ENCODE measurements at places on chromosomes 3 and 15. TPM values are rescaled to one million over a fixed set of nuclear protein-coding genes. Genes with fewer than 3 reads are reported as not detected.

DNA sequence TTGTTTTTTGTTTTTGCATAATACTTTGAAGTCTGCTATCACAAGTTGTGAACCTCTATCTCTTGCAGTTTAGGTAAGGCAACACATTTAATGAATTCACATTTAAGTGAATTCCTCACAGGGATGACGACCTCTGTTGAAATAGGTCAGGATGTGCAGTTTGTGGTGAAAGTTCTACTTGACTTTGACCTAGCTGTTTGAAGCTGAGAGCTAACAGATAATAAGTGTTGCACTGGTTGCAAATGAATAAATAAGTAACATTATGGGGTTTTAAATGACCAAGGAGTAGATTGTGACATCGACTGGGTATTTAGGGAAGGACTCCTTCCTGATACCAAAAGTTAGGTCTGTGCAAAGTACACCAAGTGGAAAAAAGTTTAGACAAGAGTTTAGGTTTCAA, 23.9 kb downstream of the NIT2 start:
- no peak for DNase-seq

- no peak for DNase-seq
Measured at GRCh38 chr3:43768381-43768973, 77.7 kb downstream of the ABHD5 start.

- DNase-seq = no peak
Measured at GRCh38 chr3:81837071-81837593, 75.7 kb upstream of the GBE1 start.

GRCh38 chr3:170746175-170746942, 123.6 kb downstream of the RPL22L1 start:
- no peak for DNase-seq

GRCh38 chr15:95468820-95469219, 861.7 kb upstream of the NR2F2 start:
- DNase-seq = no peak

DNA sequence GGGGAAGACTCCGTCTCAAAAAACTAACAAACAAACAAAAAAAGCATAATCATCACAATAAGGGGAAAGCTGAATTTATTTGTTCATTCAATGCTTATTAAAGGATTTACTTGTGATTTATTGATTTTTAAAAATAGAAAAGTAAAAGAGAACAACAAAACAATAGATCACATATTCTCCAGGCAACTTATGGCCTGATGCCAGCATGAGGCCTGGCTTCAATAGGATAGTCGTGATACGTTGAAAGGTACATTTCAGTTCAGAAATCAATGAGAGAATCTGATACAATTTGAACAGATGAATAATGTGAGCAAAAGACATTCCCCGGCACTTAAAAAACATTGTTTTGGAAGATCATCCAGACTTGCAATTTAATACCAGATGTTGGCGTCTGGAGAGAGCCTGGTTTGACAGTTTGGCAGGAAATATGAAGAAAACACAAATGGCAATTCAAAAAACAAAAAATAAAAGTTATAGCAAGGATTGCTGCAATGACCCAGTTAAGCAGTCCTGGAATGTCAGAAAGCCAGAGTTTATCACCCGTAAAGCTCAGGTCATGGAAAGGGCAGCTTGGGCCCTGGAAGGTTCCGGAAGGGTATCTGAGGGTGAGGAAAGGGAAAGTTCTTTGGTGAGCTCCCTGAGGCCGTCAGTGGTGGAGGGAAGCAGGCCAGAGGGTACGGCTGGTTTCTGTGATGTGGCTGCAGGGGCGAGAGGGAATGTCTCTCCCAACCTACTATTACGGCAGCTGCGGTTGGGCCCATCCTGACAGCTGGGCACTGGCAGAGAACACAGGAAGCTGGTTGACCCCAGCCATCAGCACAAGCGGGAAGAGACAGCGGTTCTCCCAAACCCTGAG, 230.2 kb upstream of the HES1 start:
- DNase-seq = no peak

Gene HOMER2
- 3.8 TPM for total RNA-seq

Gene P2RY1
- 0.22 TPM for total RNA-seq

GRCh38 chr3:126050050-126050392, 33.9 kb downstream of the SLC41A3 start:
- no peak for DNase-seq

DNA sequence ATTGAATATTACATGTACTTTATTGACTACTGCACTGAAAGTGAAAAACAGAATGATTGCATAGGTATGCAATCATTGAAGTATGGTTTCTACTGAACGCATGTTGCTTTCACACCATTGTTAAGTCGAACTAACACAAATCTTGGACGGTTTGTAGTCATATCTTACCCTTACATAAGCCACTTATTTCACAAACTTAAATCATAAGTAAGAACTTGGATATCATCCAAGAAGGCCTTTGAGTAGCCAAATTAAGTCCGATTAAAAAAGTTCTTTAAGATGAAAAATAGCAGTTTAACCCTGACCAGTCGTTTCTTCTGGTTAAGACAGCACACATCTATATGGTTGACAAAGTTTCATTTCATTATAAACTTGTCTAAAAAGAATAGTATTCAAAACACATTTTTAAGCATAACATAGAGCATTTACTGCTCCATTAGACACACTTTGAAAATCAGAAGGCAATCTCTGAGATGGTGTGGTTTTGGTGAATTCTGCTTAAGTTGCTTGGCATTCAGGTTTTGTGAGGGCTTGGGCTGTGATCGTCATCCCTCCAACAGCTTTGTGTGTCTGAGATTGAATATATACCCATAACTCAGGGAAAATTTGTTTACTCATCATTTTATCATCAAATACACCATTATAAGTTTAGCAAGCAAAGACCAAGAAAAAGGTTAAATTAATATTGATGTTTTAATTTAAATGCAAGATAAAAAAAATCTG, 92.2 kb downstream of the NFKBIZ start:
- DNase-seq = no peak

Gene MUC4
- 0.24 TPM for total RNA-seq

DNA sequence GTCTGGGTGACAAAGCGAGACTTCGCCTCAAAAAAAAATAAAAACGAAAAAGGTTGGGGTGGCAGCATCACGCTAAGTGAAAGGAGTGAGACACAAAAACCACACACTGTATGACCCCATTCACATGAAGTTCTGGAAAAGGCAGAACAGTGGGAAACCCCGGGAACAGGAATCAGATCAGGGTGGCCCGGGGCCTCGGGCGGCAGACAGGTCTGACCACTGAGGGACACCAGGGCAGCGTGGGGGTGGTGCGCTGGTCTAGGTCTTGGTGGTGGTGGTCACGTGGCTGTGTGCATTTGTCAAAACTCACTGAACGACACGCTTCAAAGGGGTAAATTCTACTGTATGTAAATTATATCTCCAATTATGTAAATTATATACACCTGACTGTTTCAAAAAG, 79.7 kb upstream of the PRR20G start:
- no peak for DNase-seq

DNA sequence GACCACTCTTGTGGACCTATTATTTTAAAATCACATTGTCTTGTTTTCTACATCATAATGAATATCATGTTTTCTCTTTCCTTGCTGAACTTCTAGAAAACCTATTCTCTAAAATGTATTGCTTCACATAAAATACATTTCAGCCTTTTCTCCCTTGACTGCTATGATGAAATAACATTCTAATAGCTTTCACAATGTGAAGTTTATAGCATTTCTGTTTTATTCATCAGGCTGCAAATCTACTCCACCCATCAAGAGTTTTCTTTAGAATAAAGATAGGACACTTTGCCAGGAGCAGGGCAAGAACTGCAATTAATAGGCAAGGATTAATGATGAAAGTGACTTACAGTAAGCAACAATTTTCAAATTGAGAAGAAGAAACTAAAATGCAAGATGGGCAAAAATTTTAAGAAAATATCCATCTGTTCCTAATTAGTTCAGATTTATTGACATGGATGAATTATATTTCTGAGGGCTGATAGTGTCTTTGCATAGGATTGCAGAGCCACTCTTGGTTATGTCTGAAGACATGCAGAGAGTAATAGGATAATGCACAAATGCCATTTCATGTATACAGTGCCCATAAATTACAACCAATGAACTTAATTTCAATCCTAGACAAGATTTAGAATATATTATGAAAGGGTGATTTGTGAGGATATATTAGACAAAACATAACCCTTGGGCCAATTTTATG, 21.7 kb downstream of the LEKR1 start:
- DNase-seq = no peak

Gene TMEM266
- total RNA-seq = 0.13 TPM

Gene SPATA12
- total RNA-seq = not detected

All from activated T-cell treated with anti-CD3 and anti-CD28 coated beads, Interleukin-2, amount 50 U/mL, for 4 hours (primary cell).